ENCODE measurements at places on chromosomes 4 and X. TPM values are rescaled to one million over a fixed set of nuclear protein-coding genes. Genes with fewer than 3 reads are reported as not detected.

DNA sequence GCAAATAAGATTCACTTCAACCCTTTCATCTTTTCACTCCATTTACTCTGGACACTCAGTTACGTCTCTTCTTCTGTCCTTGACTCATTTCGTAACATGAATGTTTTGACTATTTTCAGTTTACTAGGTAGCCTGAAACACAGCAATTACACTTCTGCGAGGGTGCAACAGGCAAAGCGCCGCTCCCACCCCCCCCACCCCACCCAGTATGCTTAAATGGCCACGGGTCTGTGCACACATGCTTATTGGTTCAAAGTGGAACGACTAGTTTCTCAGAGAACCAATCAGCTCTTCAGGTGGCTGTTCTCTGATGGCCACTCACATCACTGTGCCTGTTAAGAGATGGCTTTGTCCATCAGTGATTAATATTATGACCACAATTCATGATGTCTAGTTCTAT, 3.5 kb downstream of the BEND4 start:
- DNase-seq: no peak

DNA sequence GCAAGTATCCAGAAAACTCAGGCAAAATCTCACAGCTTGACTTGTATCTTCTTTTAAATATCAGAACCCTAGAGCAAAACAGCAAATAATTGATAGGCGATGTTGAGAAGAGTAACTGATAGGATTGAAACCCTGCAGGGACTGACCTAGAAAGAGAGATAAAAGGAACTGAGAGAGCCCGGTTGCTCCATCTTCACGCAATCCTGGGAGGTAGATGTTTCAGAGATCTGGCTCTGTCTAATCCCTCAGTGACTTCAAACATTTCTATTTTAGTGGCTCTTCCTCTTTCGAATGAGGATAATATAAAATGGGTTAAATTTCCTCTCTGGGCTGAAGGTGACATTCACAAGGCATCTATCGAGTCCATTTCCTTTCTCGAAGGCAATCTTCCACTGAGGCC, 39.3 kb upstream of the RPL34 start:
- no peak for DNase-seq

HPSE gene
- total RNA-seq: 6.1 TPM

GRCh38 chrX:12412561-12412960, 274.3 kb downstream of the FRMPD4 start:
- DNase-seq: no peak

GRCh38 chr4:6313216-6313615, 43.6 kb downstream of the WFS1 start:
- no peak for DNase-seq

- DNase-seq: no peak
Observed at GRCh38 chr4:152935631-152936445, at the start of gene FHDC1. TSS of gene FHDC1 (plus strand) at chr4:152936323. CDS start at chr4:152943058, 6,735 bp downstream.

XAGE2 gene
- total RNA-seq: not detected

GRCh38 chr4:15891312-15891711, 47.2 kb downstream of the FGFBP1 start:
- DNase-seq: no peak

DNA sequence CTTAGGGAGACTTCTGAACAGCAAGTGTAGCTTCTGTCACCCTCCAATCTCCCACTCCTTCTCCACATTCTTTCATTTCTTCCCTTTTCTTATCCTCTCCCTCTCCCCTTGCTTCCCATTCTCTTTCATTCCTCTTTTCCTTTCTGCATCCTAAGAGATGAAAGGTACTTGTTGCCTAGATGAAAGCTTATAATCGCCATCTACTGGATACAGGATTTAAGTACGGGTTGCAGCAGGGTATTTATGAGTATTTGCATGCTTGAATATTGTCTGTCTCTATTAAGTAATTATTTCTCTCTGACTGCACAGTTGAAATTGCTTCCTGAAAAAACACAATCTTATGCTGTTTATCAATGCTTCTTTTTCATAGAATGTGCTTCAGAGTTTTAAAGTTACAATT, 174.0 kb upstream of the TENT5D start:
- DNase-seq: no peak

GPR50 gene
- total RNA-seq: not detected

- DNase-seq: no peak
Observed at GRCh38 chrX:16304751-16305150, 137.5 kb downstream of the MAGEB17 start.

DNA sequence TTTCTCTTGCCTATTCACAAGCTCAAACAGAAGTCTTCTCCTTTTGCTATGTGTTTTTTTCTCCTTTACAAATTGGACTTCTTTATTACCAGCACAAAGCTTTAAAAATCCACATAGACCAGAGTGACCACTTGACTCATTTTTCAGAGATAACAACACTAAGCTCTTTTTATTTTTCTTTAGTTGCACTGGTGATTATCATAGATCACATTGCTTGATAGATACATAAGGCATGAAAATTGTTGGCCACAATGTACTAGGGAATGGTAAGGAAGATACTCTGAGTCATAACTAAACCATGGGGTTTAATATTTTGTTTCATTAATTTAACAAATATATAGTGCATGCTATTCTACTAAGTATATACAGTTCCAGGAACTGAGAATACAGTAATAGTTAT, 159.0 kb downstream of the GASK1B start:
- DNase-seq: no peak

- DNase-seq: no peak
Observed at GRCh38 chr4:66639361-66639760, 905.9 kb downstream of the CENPC start.

AKAP14 gene
- total RNA-seq: not detected

GRCh38 chr4:176746846-176747245, 45.9 kb downstream of the VEGFC start:
- DNase-seq: no peak

CT83 gene
- total RNA-seq: not detected
